ENCODE measurements at places on chromosomes 6 and 20.
A peak's percentile ranks its signal among the peaks of the same experiment; 100 is the strongest.

GRCh38 chr6:36758516-36759147 is 61.0 kb downstream of the RAB44 start:
- no peak for DNase-seq

GRCh38 chr6:39830444-39830843 is 38.3 kb downstream of the DAAM2 start:
- DNase-seq, result no peak

GRCh38 chr20:51532577-51533191 is 9.8 kb downstream of the NFATC2 start:
- DNase-seq, result no peak

GRCh38 chr6:168438783-168439520 is 2.0 kb upstream of the SMOC2 start:
- DNase-seq, result no peak

GRCh38 chr6:134546962-134547645 is 229.2 kb upstream of the SGK1 start:
- DNase-seq, result no peak

- no peak for DNase-seq
Measured at GRCh38 chr20:36881888-36882287, 6.0 kb downstream of the TLDC2 start.

- DNase-seq, result no peak
Measured at GRCh38 chr6:121351916-121352315, 17.6 kb upstream of the TBC1D32 start.

GRCh38 chr6:162151021-162151665 is 576.4 kb downstream of the PRKN start:
- DNase-seq, result no peak

DNA sequence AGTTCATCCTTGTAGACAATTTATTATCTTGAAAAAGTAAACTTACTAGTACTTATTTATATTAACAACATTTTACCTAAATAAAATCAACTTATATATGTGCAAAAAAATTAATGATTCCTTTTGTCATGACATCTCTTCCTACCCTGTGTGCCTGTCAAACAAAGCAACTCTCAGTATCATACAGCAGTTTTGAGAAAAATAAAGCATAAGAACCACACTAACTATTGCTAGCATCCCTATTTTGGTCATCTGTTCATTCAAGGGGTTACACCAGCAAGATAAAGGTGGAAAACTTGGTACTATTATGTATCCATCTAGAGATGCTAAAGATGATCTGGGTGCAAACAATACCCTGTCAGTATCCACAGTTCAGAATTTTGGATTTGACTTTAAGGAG is 7.4 kb upstream of the HLA-DRB1 start:
- no peak for DNase-seq

- no peak for DNase-seq
Measured at GRCh38 chr6:48978016-48978415, 485.0 kb downstream of the MMUT start.

DNA sequence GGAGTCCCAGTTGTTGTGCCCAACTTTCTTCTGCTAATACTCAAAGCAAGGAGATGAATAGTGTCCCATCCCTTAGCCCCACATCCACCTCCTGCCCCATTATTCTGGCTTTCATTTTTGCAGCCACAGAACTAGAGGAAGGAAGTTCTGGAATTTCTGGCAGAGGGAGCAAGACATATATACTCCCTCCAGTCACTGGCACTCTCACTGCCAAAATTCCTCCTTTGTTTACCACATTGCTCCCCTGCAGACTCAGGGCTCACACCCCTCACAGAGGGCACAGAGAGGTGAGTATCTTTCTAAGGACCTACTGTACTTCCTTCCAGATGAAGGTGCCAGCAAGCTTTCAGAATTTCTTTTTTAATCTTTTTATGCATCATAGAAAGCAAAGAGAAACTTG is 168.0 kb upstream of the ID4 start:
- DNase-seq, result no peak

- DNase-seq, result no peak
Measured at GRCh38 chr6:130276507-130276906, 53.8 kb upstream of the SAMD3 start.

DNA sequence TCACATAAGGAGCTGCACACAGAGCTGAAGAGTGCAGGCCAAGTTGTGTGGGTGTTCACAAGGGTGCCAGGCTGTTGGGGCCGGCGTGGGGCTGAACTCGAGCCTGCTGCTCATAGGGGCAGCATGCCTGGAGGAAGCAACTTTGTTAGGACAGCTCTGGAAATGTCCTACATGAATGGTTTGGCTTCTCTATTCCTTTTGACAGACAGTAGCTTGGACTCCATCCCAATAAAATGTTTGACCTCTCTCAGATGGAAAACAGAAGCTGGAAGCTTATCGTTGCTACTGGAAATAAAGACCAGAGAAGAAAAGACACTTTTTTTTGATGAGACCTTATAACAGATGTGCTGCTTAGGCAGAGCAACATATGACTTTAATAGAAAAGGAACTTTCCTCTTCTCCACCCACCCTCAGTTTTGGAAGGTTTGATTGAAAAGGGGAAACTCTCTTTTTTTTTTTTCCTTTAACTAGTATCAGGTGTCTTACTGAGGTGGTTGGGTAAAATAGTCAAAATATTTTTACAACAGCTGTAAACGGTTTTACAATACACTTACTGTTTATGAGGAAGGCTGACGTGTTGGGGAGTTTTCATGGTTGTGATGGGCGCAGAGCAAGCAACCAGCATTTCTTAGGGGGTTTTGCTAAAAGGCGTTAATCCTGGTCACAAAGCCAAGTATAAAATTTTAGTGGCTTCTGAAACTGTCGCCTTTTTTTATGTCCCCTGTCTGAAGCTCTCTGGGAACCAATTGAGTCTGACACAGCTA is 80.7 kb upstream of the EEF1E1 start:
- no peak for DNase-seq

DNA sequence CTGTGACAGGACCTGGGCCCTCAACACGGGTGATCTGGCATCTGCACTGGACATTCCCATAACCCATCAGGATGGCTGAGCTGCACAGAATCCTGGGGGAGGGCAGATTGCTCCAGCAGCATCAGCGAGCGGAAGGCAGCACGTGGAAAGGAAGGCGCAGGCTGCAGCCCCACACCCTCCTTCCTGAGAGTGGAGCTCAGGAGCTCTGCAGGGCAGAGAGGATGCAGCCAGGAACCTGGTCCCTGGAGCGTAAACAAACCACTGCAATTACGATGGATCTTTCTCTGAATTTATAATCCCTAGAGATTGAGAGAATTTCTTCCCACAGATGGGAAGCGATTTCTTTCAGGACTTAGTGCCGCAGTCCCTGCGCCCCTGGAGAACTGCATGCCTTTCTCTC is 39.7 kb upstream of the EMILIN3 start:
- no peak for DNase-seq

- no peak for DNase-seq
Measured at GRCh38 chr6:107709341-107709740, 114.8 kb downstream of the SCML4 start.

- DNase-seq, result no peak
Measured at GRCh38 chr6:105428342-105428957, 25.6 kb upstream of the PREP start.

DNA sequence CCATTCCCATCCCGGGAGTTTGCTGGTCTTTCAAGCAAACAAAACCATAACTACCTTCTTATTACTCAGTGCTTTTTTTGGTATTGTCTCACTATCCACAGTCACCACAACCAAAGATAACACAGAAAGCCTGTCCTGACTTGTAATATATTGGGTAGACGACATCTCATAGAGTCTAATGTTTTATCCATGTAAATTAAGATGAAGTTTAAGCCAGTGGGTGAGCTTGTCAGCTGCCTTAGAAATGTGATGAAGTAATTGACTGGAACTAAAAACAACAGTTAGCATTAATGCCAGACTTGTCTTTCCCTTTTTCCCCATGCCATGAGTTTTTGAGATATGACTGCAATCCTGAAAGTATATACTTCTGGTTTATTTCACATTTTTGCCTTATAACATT is 282.7 kb upstream of the PRDM1 start:
- no peak for DNase-seq

DNA sequence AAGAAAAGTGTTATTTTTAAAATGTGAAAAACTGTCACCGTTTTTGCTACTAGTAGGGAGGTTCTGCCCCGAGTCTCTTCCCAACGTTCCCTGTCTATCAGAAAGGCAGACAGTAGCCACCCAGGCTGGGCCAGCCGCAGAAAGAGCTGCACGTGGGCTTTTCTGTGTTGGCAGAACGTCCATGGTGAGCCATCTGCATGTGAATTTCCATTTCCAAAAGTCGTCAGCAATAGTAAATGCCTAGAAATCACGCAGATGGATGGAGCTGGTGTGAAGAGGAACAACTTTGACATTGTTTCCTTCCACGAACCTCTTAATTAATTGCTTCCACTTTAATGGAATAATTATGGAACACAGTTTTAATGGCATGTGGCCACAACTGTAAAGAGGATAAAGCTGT is 97.5 kb downstream of the FAM120B start:
- DNase-seq, result no peak

DNA sequence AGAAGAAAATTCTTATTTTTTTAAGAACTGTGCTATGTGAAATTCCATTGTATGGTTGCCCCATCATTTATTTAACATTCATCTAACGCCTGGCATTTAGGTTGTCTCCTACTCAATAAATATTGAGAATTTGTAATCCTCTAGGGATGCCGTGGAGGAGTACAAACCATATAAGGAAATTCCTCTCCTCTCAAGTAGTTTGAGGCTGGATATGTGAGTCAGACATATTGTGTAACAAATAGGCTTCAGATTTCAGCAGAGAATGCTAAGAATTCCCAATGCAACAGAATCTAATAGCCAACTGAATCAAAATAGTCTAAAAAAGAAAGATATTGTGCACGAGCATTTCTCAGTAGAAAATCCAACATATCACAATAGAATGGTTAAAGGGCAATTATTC is 174.7 kb downstream of the OTOR start:
- DNase-seq, result no peak

DNA sequence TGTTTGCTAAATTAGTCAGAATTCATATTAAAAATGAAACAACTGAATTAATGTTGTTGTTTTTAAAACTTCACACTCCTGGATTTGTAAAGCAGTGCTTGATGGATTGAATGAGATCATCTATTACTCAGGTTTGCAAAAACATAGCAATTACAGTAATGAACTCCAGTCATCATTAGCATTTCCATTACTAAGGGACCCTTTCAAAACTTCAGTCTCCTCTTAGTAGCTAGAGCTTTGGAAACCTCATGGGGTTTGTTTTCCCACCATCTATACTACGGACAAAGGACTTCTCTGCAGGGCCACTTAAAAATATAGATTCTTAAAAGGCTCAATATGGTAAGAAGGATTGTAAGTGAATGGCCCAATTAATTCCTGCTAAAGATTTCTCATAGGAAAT is 209.9 kb upstream of the PRND start:
- DNase-seq, result no peak

GRCh38 chr6:111892431-111892830 is 19.2 kb upstream of the FYN start:
- no peak for DNase-seq

DNA sequence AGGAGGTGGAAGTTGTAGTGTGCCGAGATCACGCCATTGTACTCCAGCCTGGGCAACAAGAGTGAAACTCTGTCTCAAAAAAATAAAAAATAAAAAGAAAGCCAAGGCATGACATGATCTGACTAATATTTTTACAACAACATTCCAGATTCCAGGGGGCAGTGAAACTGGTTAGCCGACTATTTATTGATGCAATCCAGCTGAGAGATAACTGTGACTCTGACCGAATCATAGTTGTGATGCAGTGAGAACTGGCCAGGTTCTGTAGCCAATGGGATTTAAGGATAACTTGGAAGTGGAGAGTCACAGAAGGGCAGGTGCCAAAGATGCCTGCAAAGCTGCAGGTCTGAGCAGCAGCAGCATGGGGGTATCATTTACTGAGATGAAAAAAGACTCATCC is 82.9 kb upstream of the TSHZ2 start:
- DNase-seq, result no peak

- no peak for DNase-seq
Measured at GRCh38 chr20:42901689-42902440, 287.8 kb downstream of the PTPRT start.

- no peak for DNase-seq
Measured at GRCh38 chr6:19842030-19842615, 5.0 kb downstream of the ID4 start.

- no peak for DNase-seq
Measured at GRCh38 chr6:111806165-111806547, 67.1 kb downstream of the FYN start.

- DNase-seq, result no peak
Measured at GRCh38 chr6:30063315-30063714, 2.2 kb downstream of the POLR1H start.

DNA sequence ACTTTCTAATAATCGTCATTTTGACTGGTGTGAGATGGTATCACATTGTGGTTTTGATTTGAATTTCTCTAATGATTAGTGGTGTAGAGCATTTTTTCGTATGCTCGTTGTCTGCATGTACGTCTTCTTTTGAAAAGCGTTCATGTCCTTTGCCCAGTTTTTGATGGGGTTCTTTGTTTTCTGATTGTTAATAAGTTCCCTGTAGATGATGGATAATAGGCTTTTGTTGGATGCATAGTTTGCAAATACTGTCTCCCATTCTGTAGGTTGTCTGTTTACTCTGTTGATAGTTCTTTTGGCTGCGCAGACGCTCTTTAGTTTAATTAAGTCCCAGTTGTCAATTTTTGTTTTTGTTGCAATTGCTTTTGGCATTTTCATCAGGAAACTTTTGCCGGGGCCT is 32.3 kb upstream of the XRN2 start:
- DNase-seq, result no peak

DNA sequence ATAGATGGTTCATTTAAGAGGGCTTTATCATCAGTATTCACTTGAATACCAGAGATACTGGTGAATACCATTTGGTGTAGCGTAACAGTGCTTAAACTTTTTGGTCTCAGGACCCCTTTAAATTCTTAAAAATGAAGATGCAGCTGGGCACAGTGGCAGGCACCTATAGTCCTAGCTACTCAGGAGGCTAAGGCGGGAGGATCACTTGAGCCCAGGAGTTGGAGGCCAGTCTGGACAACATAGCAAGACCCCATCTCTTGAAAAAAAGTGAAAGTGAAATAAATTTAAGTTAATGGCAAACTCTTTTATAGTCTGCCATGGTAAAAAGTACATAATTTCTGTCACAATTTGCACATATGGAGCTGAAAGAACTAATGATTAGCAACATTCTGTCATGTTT is 39.3 kb downstream of the VAPB start:
- DNase-seq, result no peak

- DNase-seq, result peak; percentile 89
Measured at GRCh38 chr20:48769069-48769983, 58.5 kb downstream of the PREX1 start.

DNA sequence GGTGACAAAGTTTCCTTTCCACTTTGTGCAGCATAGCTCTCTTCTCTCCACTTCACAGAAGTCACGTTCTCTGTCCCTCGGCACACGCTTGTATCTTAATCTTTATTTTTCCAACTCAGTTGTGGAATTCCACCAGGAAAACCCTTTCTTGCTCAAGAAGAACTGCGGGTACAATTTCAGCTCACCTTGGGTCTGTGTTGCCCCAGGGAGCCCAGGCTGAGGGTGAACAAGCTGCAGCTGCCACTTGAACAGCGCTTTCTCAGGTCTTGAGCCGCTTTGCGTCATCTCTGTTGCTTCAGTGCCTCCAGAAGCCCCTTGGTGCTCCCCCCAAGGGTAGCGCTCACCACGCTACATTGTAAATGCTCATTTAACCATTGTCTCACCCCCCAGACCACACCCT is 229.2 kb upstream of the TAB2 start:
- no peak for DNase-seq

- no peak for DNase-seq
Measured at GRCh38 chr6:168822376-168822775, 381.4 kb downstream of the SMOC2 start.
